ENCODE measurements at places on chromosomes 5 and 9. TPM values are rescaled to one million over a fixed set of nuclear protein-coding genes. Genes with fewer than 3 reads are reported as not detected.

The TMEM215 gene
- total RNA-seq: 0.18 TPM

The NKD2 gene
- 0.13 TPM for total RNA-seq

DNA sequence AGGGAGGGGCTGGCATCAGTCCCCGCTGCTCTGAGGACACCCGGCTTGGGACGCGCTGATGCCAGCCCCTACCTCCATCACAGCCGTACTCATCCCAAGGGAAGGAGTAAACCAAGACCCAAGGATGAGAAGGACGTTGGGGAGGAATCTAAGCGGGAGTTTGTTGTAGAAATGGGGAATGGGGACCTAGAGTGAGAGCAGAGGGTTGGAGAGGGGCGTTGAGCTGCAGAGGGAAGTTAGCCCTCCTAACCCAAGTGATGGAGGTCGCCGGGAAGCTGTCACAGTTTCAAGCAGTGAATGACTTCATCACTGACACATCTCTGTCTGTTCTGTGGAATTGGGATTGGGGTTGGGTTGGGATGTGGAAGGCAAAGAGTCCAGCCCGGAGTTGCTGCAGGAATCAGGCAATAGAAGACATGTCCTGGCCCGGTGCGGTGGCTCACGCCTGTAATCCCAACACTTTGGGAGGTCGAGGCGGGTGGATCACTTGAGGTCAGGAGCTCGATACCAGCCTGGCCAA is 759 bp upstream of the SUSD1 start:
- no peak for DNase-seq

GRCh38 chr5:51449026-51449425 is 65.8 kb downstream of the ISL1 start:
- no peak for DNase-seq

- DNase-seq: no peak
These were observed 25.2 kb downstream of the GIN1 start for GRCh38 chr5:103094737-103095136.

DNA sequence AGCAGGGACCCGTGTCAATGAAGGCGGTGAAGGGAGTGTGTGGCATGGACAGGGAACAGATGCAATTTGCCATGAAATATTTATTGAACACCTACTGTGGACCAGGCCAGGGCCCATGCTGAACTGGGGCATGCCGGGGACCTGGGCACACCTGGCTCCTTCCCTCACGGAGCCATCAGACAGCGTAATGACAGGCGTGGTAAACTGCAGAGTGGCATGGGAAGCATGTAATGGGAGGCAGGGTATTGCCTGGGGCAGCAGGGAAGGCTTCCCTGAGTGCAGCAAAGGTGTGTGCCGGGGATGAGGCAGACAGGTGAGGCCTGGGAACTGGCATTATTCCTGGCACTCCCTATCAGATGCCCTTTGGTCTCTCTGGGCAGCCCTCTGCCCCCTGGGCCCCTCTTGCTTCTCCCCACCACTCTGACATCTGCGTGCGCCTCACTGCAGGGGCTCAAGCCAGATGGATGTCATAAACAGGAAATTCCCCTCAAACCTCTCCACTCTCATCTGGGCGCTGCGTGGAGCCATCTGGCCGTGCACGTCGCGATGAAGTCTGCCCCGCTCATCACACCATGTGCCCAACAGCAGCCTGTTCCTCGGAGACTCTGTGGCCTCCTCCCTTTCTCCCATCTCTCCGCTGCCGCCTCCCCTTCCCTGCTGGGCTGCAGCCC is 67.6 kb downstream of the HMCN2 start:
- no peak for DNase-seq

DNA sequence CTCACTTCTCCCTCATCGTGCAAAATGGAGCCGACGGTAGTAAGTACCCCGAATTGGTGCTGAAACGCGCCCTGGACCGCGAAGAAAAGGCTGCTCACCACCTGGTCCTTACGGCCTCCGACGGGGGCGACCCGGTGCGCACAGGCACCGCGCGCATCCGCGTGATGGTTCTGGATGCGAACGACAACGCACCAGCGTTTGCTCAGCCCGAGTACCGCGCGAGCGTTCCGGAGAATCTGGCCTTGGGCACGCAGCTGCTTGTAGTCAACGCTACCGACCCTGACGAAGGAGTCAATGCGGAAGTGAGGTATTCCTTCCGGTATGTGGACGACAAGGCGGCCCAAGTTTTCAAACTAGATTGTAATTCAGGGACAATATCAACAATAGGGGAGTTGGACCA is 979 bp downstream of the PCDHGA12 start:
- no peak for DNase-seq

- no peak for DNase-seq
These were observed 63.0 kb upstream of the TAF11L2 start for GRCh38 chr5:17434982-17435381.

DNA sequence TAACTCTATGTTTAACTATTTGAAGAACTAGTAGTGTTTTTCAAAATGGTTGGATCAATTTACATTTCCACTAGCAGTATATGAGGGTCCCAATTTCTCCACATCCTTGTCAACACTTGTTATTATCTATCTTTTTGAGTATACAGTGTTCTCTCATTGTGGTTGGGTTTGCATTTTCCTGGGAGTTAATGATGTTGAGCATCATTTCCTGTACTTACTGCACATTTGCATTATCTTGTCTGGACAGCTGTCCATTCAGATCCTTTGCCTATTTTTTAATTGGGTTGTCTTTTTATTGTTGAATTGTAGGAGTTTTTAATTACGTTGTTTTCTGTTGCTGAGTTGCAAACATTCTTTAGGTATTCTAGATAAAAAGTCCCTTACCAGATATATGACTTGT is 103.4 kb upstream of the LRRTM2 start:
- DNase-seq: no peak

- DNase-seq: no peak
These were observed 196.4 kb downstream of the EFNA5 start for GRCh38 chr5:107474361-107474715.

DNA sequence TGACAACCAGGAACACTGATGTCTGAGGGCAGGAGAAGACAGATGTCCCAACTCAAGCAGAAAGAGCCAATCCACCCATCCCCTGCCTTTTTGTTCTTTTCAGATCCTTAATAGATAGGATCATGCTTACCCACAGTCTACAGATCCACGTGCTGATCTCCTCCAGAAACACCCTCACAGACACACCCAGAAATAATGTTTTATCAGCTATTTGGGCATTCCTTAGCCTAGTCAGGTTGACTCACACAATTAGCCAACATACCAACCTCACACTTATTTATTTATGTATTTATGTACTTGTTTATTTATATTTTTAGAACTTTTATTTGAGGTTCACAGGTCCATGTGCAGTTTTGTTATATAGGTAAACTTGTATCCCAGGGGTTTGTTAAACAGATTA is 151.5 kb upstream of the IL12B start:
- DNase-seq: no peak

Data from pulmonary artery endothelial cell (primary cell).